ENCODE measurements at places on chromosomes 13 and 19.

DNA sequence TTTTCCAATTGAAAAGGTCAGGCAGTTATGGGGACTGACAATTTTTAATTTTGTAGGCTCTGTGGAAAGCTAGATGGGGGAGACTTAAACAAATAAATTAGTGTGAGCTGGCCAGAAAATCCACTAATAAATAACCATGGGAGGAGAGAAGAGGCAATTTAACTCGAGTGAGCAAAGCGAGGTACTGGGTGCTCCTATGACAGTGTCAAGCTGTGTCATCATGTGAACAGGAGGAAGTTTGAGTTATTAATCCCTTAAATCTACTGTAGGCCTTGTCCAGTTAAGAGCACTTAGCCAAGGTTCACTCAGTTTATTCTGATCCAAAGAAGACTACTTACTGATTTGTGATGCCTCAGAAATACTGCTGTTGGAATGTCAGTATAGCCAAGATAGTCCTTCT is 122.8 kb downstream of the OXGR1 start:
- no peak for DNase-seq

DNA sequence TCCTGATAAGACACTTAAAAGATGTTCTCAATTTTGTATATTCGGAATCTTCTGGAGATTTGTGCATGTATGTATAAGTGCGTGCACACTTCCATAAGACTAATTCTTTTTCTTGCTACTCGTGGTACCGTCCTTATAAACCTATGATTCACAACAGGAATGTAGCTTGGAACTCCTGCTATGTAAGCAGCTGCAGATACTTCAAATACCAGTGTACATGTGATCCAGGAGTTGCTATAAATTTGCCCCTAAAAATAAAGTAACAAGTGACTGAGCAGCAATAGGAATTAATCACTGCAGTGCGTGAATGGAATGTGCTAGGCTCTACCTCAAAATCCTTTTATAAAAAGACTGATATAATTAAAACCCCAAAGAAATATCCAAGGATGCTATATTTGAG is 214.9 kb downstream of the KLF5 start:
- DNase-seq = no peak

GRCh38 chr19:19329126-19329525 is 8.5 kb downstream of the MAU2 start:
- no peak for DNase-seq

- no peak for DNase-seq
These were observed 16.4 kb upstream of the EMP3 start for GRCh38 chr19:48308631-48309586.

GRCh38 chr19:11963566-11964355 is 1.1 kb upstream of the ZNF763 start:
- peak; percentile 67 for DNase-seq

DNA sequence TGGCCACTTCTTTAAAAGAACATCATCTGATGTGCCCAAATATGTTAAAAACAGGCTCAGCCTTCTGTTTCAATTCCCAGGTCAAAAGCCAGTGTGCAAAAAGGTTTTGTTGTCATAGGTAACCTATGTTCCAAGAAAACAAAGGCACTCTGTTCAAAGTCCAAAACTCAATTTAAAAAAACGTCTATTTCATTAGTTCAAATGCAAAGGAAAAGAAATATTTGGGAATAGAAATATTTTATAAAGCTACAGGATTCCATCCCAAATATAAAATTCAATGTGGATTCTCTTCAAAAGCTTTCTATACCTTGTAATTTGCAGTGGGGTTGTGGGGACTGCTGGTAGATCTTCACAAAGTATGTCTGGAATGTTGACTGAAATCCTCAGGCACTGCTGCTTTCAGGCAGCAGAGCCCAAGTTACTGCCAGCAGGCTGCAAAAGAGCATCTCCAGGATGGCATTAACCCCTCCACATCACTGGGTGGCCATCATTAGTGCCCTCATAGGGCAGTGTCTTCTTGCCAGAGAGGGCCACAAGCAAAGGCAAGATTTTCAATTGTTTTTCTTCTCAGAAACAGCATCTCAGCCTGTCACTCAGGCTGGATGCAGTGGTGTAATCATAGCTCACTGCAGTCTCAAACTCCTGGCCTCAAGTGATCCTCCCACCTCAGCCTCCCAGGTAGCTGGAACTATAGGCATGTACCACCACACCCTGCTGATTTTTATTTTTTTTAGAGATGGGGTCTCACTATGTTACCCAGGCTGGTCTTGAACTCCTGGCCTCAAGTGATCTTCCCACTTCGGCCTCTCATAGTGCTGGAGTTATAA is 22.8 kb upstream of the STK24 start:
- no peak for DNase-seq

GRCh38 chr19:38700902-38701454 is 43.3 kb downstream of the CAPN12 start:
- DNase-seq = no peak

DNA sequence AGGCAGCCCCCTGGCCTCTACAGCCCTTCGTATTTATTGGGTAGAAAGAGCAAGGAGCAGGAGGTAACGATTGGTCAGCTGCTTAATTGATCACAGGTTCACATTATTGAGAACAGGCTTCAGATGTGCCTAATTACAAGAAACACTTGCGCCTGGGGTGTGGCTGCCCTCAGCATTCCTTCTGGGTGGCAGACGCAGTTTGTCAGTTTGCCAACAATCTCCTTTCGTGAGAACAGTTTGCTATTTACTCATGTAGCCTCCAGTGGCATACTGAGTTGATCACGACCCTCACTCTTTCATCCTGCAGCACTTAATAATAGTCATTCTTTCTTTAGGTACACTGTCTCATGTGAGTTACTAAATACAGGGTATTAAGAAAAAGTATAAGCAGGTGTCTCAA is 985.6 kb downstream of the SLITRK5 start:
- no peak for DNase-seq

DNA sequence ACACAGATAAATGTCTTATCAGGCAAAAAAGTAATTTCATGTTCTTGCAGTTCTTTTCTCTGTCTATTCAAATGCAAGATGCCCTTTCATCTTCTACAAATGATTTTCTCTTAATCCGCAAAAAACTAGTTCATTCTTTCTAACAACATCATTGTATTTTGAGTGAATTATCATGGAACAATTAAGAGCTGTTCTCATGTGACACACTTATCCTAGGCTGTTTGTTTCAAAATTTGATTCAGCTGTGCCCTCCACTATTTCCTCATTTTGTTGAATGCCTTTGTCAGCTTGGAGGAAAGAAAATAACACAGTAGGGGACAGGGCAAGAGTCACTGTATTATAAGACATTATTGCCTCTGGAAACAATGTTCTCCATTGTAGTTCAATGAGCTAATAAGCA is 396.9 kb downstream of the KCTD12 start:
- DNase-seq = no peak

DNA sequence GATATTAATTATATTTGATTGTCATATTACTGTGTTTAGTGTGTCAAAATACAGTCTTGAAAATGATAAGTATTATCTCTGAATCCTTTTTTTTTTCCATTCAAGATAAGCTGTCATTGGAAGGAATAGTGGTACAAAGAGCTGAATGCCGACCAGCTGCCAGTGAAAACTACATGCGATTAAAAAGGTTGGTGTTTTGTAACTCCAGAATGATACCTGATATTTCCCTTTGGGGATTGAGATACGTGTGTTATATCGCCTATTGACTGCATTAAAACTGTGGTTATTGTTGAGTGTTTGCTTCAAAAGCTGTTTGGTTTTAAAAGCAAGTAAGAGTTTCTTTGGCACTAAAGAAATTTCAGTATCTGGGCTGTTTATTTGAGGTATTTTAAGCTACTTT is 6.5 kb upstream of the KCTD4 start:
- DNase-seq = no peak

DNA sequence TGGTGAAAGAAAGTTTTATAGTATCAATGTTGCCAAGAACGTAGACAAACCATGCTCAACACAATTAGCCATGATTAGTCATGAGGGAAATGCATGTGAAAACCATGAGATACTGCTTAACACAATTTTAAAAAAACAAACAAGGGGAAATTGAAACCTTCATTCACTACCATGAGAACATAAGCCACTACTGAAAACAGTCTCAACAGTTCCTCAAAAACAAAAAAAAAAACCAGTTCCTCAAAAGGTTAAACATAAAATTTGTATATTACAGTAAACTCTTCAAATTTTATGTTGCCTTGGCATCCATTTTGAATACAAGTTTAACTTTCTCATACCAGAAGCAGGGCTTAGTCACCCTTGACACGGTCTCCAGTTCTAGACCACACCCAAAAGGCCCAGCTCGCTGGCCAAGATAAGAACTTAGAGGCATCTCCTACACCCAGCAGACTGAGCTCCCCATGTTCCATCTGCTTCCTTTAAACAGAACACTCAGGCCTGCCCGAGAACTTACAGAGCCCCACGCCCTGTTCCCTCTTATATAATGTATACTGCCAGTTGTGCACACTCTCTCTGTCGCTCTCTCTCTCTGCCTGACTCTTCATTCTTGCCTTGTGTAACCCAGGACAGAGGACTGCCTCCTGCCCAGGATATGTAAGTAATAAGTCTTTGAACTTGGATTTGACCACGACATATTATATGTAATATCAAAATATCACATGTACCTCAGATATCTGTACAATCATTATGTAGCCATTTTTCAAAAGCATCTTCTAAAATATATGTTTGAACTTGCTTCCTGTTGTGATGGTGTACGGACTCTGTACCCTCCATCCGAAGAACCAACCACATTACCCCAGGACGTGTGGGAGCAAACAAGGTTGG is 67.4 kb downstream of the STK24 start:
- DNase-seq = peak; percentile 16

GRCh38 chr19:15976836-15977689 is 28.3 kb downstream of the OR10H4 start:
- no peak for DNase-seq

DNA sequence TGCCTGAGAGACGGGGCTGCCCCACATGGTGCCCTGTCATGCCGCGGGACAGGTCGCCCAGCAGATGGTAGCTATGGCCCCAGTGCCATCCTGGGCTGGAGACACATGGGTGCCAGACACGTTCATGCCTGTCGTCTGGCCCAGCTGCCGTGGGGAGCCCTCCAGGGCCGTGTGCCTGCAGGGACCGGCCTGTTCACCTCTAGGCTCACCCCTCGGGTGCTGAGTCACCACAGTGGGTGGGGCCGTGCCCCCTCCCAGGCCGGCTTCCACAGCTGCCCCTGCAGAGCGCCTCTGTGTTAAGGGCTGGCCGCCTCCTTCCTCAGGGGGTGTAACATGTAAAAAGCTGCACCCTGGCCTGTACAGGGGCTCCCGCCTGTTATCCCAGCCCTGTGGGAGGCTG is 36.1 kb downstream of the CSNK1G2 start:
- no peak for DNase-seq

GRCh38 chr19:2047449-2048103 is 3.5 kb downstream of the MKNK2 start:
- DNase-seq = no peak

- no peak for DNase-seq
These were observed 119.9 kb downstream of the STK24 start for GRCh38 chr13:98457053-98457452.

DNA sequence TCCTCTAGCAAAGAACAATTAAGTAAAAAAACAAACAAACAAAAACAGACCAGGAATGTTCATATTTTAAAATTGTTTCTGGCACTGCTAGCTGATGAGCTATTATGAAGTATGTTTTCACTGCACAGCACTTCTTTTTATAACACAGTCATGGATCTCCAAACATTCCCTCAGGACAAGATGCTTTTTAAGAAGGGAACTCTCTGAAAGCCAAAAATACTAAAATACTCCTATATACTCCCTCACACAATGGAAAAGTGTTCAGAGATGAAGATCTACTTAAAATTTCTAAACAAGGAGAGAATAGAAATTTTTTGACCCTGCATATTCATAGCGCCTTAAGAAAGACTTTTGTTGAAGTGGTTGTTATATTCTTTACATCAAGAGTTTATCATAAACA is 926.8 kb downstream of the DIAPH3 start:
- DNase-seq = no peak

- no peak for DNase-seq
These were observed 4.3 kb upstream of the FBXO17 start for GRCh38 chr19:38979812-38980211.

DNA sequence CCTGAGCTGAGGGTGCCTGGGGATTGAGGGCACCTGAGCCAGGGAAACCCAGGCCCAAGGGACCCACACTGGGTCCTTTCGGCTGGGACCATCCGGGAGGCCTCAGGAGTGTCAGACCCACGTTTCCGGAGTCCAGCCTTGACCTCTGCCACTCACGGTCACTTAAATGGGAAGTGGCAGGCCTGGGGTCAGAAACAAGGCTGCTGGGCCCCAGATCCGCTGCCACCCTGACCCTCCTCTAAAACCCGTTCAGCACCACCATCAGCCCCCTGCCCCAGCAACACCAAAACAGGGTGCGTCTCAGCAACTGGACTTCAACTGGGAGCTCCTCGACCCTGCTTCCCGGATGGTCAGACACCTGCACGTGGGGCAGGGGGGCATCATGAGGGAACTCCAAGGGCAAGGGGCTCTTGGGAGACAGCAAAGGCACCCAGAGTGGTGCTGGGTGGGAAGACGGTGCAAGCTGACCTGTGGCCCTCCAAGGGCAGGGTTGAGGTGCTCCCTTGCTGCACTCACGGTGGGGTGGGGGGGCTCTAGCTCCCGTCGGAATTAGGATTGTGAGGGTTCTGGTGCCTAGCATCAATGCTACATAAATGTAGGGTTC is 1.2 kb upstream of the PLPP2 start:
- DNase-seq = no peak

DNA sequence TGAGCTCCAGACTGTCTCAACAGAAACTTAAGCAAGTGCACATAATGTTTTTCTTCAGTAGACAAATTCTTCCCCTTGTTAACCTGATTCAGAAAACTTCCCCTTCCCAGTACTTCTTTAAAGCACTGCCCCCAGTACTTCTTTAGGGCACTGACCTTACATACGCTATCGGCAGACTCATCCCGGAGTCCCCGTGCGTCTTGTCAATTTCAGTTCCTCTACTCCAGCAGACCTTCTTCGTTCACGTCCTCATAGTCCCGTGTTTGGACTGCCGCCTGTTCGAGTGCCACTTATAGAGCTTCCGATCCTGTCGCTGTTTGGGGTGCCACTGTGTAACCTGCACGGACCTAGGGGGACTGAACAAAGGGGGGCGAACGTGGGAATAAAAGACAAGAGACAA is 29.0 kb downstream of the ZNF627 start:
- DNase-seq = no peak

GRCh38 chr19:46972311-46972710 is 47.3 kb upstream of the NPAS1 start:
- DNase-seq = no peak

- no peak for DNase-seq
These were observed 60.4 kb downstream of the KCNRG start for GRCh38 chr13:50075619-50076097.

- no peak for DNase-seq
These were observed 454.5 kb downstream of the IRS2 start for GRCh38 chr13:109331898-109332297.

- no peak for DNase-seq
These were observed 33.6 kb upstream of the UBL3 start for GRCh38 chr13:29883941-29884518.

GRCh38 chr19:29263305-29264135 is 50.6 kb upstream of the UQCRFS1 start:
- DNase-seq = peak; percentile 35

GRCh38 chr13:105410602-105411001 is 1124.9 kb downstream of the EFNB2 start:
- DNase-seq = peak; percentile 1

- no peak for DNase-seq
These were observed 15.6 kb downstream of the KDM4B start for GRCh38 chr19:4984438-4984990.

- DNase-seq = no peak
These were observed 11.1 kb downstream of the DOCK6 start for GRCh38 chr19:11251217-11251616.
